Fibroblast of pulmonary artery (primary cell): ENCODE measurements at places on chromosomes 7 and 10.

DNA sequence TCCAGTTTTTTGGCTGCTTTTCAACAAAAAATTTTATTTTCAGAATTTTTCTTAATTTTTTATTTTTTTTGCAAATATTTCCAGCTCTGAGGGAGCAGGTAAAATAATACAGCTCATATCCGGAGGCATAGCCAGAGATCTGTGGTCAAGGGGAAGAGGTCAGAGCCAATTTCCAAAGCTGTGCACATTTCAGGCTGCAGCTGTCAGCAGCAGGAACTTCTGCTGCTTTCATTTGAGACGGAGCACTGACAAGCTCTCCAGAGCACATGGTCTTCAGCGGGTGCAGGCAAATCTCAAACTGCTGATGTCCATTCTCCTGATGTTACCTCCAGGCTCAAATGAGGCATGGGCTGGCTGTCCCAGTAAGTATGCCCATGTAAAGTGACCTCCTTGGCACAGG, 31.1 kb downstream of the SLC26A4 start:
- DNase-seq: peak; percentile 49

GRCh38 chr10:122331615-122332446, 42.7 kb upstream of the PLEKHA1 start:
- no peak for DNase-seq

DNA sequence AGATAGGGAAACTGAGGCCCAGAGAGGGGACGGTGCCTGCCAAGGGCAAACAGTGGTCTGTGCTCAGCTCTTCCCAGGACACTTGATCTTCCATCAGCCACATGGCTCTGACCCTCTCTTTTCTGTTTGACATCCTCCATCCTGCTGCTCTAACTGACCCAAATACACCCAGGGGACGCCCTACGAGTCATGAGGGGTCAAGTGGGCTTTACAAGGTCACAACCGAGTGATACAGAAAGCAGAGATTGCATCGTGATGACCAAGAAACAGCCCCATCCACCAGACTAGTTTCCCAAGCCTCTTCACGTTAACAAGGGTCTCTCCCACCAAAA, 131.2 kb upstream of the UNC5B start:
- no peak for DNase-seq

DNA sequence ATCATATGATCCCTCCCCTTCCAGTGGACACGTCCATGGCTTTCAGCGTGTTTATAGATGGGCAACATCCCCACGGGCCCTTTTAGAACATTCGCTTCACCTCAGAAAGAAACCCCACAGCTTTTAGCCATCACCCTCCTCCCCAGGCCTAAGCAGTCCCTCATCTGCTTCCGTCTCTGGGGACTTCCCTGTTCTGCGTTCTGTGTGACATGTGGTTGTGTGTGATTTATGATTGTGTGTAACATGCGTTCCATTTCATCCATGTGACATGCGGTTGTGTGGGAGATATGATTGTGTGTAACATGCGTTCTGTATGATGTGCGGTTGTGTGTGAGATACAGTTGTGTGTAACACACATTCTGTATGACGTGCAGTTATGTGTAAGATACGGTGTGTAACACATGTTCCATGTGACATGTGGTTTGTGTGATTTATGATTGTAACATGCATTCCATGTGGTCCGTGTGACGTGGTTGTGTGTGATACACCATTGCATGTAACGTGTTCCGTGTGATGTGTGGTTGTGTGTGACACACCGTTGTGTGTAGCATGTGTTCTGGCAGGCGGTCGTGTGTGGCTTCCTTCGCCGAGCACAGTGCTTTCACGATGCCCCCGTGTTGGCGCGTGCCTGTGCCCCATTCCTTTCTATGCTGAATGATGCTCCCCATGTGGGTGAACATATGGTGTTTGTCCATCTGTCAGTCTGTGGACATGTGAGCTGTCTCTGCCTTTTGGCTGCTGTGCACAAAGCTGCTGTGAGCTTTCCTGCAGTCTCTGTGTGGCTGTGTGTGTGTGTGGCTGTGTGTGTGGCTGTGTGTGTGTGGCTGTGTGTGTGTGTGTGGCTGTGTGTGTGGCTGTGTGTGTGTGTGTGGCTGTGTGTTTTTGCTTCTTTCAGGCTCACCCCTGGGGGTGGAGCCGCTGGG, 26.2 kb downstream of the PWWP2B start:
- DNase-seq: no peak

DNA sequence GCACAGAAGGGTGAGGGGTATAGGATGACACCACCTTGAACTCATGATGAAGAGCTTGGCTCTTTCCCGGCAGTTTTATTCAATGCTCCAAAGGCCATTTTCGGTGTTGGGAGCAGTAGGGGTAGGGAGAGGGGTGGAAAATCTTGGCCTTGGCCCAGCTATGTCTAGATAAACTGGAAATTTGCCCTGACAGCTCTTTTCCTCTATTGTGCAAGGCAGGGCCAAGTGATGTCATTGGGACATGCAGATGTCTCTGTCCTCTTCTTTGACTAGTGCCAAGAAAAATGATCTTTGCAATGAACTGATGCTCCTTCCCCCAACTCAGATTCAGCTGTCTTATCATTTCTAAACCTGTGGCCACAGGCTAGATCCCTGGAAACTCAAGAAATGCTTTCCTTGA, 27.7 kb upstream of the PRKCQ start:
- peak; percentile 35 for DNase-seq
